ENCODE measurements at places on chromosomes 11 and 22. TPM values are rescaled to one million over a fixed set of nuclear protein-coding genes. Genes with fewer than 3 reads are reported as not detected.

OR51B5 gene
- total RNA-seq = not detected

CDC42BPG gene
- total RNA-seq = 20.5 TPM

MFRP gene
- not detected for total RNA-seq

TMEM9B gene
- 41.8 TPM for total RNA-seq

ALDH3B2 gene
- 206 TPM for total RNA-seq

PKP3 gene
- 359 TPM for total RNA-seq

AQP11 gene
- total RNA-seq = not detected

OR8A1 gene
- not detected for total RNA-seq

MUC6 gene
- total RNA-seq = not detected

C11orf86 gene
- total RNA-seq = not detected

VSTM5 gene
- 0.16 TPM for total RNA-seq

ADSL gene
- total RNA-seq = 28.2 TPM

TMEM121B gene
- total RNA-seq = 0.28 TPM

LDHAL6A gene
- total RNA-seq = not detected

PDGFD gene
- total RNA-seq = 0.76 TPM

C2CD3 gene
- 12.4 TPM for total RNA-seq

HTR3B gene
- 0.28 TPM for total RNA-seq

ADM2 gene
- total RNA-seq = 11.7 TPM

OR6A2 gene
- 0.08 TPM for total RNA-seq

CDHR5 gene
- total RNA-seq = not detected

MS4A7 gene
- total RNA-seq = 1.4 TPM

SCGB1C1 gene
- total RNA-seq = not detected

FLRT1 gene
- total RNA-seq = not detected

RBM7 gene
- total RNA-seq = 20.2 TPM

IFITM10 gene
- 0.96 TPM for total RNA-seq

EHF gene
- total RNA-seq = 342 TPM

SYCE3 gene
- not detected for total RNA-seq

MMP8 gene
- not detected for total RNA-seq

CCDC89 gene
- total RNA-seq = 0.12 TPM

C11orf91 gene
- 1.1 TPM for total RNA-seq

TMA7B gene
- 0.24 TPM for total RNA-seq

OR8G1 gene
- not detected for total RNA-seq

SHISA8 gene
- 0.16 TPM for total RNA-seq

FGF4 gene
- not detected for total RNA-seq

MAPK12 gene
- total RNA-seq = 2.6 TPM

XRRA1 gene
- 2.4 TPM for total RNA-seq

A4GALT gene
- 14.3 TPM for total RNA-seq

BBOX1 gene
- 13.7 TPM for total RNA-seq

Measured in esophagus mucosa (tissue), 1 donor.